GM12878 (cell line): ENCODE measurements at places on chromosomes 11 and 22.

DNA sequence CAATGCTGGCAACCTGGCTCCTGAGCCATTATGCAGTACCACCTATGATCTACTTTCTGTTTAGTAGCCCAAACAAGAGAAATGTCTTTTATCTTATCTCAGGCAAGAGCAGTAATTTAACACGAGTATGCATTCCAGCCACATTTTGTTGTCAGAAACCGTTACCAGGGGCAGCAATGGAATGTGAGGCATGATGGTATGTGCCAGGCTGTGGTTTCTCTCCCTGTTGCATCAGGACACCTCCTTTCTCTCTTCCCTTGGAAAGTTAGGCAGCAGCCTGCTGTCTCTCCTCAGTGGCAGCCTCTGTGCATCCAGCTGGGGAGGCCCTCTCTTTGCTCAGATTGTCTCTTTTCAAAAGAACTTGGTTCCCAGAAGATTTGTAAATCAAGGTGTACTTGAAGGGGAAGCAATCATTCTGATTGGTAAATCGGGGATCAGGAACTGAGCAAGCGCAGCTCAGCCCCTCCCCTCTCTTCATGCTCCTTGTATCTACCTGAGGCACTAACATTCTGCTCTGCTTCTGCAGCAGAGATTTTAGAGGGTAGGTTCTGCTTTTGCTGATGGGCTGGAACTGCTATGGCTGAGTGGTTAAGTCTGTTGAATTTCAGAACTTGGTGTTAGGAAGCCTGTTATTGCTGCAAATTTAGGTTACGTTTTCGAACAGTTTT lies 229.2 kb downstream of the ADAMTS15 start:
- peaks cover 2% of the 10 kb centered on the region; the same call in 1 of the 2 replicates for H3K27me3 ChIP-seq
- no peak for DNase-seq
- no peak overlapping the region for H3K27ac ChIP-seq
- no peaks in the 10 kb centered on the region for H3K36me3 ChIP-seq

GRCh38 chr11:62433904-62434276 lies 15.1 kb downstream of the SCGB1A1 start:
- H3K27me3 ChIP-seq, result no peaks in the 10 kb centered on the region
- no peak overlapping the region for H3K27ac ChIP-seq
- DNase-seq, result no peak

- no peak overlapping the region for H3K27ac ChIP-seq
- H3K36me3 ChIP-seq, result no peaks in the 10 kb centered on the region
- no peak overlapping the region for H3K4me3 ChIP-seq
Observed at GRCh38 chr11:13098616-13099289, 89.6 kb downstream of the RASSF10 start.

- no peak overlapping the region for H3K4me3 ChIP-seq
- DNase-seq, result no peak
- H3K27ac ChIP-seq, result no peak overlapping the region
- no peaks in the 10 kb centered on the region for H3K27me3 ChIP-seq
- H3K4me1 ChIP-seq, result peaks cover 4% of the 10 kb centered on the region; the same call in 1 of the 2 replicates
- H3K36me3 ChIP-seq, result no peaks in the 10 kb centered on the region
Observed at GRCh38 chr11:119167933-119168332, 592 bp upstream of the NLRX1 start.

DNA sequence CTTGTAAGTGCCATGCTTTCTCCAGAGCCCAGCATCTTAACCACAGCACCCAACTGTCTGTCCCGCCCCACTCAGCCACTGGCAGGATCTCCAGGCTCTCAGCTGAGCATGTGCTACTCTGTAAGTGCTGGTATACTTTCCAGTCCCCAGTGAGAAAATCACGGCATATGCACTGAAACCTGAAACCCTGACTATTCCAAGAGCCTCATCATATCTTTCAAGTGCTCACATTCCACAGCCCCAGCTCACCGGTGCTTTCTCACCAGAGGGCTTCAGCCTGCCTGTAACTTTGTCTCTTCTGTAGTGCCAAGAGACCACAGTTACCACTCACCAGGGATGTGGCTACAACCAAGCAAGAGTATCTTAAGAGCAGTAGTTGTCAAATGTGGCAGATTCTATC lies 24.4 kb upstream of the PAMR1 start:
- H3K27me3 ChIP-seq, result no peaks in the 10 kb centered on the region
- no peaks in the 10 kb centered on the region for H3K4me1 ChIP-seq
- no peak overlapping the region for H3K27ac ChIP-seq
- H3K4me3 ChIP-seq, result no peak overlapping the region

- no peaks in the 10 kb centered on the region for H3K36me3 ChIP-seq
- DNase-seq, result no peak
- no peaks in the 10 kb centered on the region for H3K4me1 ChIP-seq
- no peak overlapping the region for H3K27ac ChIP-seq
- H3K4me3 ChIP-seq, result no peak overlapping the region
- H3K27me3 ChIP-seq, result no peaks in the 10 kb centered on the region
Observed at GRCh38 chr11:56819916-56820315, 71.4 kb upstream of the OR9G4 start.

- H3K36me3 ChIP-seq, result peaks cover 14% of the 10 kb centered on the region
- H3K27ac ChIP-seq, result no peak overlapping the region
- no peak for DNase-seq
- no peaks in the 10 kb centered on the region for H3K27me3 ChIP-seq
Observed at GRCh38 chr11:72683782-72684200, 9.6 kb upstream of the PDE2A start.

DNA sequence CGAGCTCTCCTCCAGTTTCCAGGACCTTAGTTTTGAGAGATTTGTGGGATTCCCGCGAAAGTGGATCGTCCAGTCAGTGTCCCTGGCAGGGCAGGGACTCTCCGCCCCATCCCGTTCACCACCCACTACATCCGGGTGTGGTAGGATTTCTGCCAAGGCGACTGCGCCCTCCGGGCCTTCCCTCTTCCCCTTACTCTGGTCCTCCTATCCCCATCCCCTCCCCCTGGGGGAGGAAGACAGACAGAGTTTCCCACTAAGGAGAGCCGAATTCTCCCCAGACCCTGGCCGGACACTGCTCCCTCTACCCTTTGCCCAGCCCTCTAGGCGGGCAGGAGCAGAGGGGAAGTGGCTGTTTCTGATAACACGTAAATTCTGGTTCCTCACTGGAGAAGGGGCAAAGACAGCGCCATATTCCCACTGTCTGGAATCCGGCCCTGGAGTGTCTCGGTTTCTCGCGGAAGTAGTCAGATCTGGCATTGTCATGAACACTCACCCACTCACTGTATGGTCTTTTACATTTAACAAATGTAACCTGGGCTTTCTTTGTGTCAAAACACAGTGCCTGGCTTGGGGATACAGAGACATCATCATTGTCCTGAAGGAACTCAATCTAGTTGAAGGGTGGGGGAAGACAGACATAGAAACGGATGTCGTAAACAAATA lies 1.1 kb upstream of the NECTIN1 start:
- DNase-seq, result no peak
- no peaks in the 10 kb centered on the region for H3K36me3 ChIP-seq
- no peaks in the 10 kb centered on the region for H3K27me3 ChIP-seq
- H3K27ac ChIP-seq, result no peak overlapping the region
- H3K4me3 ChIP-seq, result peak overlapping the region; percentile 86
- peaks cover 24% of the 10 kb centered on the region for H3K4me1 ChIP-seq

DNA sequence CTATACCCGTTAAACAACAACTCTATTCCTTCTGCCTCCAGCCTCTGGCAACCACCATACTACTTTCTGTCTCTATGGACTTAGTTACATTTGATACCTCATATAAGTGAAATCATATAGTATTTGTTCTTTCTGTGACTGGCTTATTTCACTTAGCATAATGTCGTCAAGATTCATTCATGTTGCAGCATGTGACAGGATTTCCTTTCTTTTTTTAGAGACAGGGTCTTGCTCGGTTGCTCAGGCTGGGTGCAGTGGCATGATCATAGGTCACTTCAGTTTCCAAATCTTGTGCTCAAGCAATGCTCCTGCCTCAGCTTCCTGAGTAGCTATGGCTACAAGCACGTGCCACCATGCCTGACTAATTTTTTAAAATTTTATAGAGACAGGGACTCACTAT lies 29.4 kb upstream of the SORL1 start:
- H3K36me3 ChIP-seq, result no peaks in the 10 kb centered on the region
- H3K4me1 ChIP-seq, result peaks cover 53% of the 10 kb centered on the region
- H3K27me3 ChIP-seq, result no peaks in the 10 kb centered on the region
- H3K4me3 ChIP-seq, result no peak overlapping the region
- H3K27ac ChIP-seq, result no peak overlapping the region

DNA sequence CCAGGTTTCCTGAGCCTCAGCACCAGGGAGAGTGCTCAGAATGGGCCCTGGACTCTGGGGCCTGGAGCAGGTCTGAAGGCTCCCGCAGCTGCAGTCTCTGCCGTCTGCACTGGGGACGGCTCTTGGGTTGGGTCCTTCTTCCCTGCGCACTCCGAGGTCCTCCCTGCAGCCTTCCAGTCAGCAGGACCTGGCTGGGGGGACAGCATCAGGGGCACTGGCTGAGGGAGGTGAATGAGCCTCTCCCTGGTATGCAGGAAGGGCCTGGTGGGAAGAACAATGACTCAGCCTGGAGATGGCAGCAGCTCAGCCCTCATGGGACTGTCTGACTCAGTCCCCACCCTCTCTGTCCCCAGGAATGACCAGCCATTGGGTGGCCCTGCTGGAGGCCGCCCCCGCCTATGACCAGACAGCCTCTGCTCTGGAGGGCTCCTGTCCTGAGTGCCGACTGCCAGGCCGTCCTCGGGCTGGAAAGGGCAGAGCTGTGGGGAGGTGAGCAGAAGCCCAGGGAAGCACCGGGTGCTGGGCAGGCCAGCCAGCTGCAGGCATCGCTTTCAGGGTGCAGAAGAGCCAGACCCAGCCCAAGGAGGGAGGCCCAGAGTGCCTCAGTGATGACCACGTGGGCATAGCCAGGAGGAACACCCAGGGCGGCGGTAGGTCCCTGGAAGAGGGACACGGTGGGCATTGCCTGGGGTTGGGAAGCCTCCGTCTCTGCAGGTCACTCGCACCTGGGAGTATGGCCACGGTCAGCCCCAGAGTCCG lies 455.0 kb downstream of the BRD1 start:
- no peak for DNase-seq
- H3K27ac ChIP-seq, result no peak overlapping the region
- H3K27me3 ChIP-seq, result no peaks in the 10 kb centered on the region
- no peaks in the 10 kb centered on the region for H3K4me1 ChIP-seq

DNA sequence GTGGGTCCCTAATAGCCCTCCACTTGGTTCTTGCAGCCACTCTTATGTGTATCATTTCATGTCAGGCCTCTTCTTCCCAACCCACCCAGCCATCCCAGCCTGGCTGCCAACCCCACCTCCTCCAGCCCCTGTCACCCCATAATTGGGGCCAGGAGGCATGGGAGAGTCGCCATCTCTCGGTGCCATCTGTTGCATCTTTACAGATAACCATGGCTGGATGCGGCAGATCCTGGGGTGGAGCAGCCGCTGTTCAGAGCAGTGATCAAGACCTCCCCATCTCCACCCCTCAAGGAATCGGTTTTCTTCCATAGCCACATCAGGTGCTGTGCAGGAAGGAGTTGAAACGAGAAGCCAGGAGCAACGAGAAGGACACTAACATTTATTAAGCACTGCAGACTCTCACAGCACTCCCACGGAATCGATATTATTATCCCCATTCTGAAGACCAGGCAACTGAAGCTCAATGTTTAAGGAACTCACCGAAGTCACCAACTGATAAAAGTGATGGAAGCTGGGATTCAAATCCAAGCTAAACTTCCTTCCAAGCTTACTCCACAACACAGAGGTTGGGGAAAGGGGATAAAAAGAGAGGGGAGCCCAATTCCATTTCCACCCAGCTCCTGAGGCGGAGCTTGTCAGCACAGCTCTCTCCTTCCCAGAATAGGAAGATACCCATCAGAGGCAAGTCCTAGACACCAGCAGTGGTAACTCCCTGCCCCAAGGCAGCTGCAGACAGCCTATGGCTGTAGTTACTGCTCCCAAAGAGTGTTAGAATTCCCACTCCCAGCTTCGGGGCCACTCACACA lies 2.7 kb downstream of the SLC43A1 start:
- DNase-seq, result no peak
- H3K4me3 ChIP-seq, result 0 out of 2 replicates have a peak overlapping the region, but pooled peaks have one; percentile 90
- no peaks in the 10 kb centered on the region for H3K27me3 ChIP-seq
- no peaks in the 10 kb centered on the region for H3K36me3 ChIP-seq

DNA sequence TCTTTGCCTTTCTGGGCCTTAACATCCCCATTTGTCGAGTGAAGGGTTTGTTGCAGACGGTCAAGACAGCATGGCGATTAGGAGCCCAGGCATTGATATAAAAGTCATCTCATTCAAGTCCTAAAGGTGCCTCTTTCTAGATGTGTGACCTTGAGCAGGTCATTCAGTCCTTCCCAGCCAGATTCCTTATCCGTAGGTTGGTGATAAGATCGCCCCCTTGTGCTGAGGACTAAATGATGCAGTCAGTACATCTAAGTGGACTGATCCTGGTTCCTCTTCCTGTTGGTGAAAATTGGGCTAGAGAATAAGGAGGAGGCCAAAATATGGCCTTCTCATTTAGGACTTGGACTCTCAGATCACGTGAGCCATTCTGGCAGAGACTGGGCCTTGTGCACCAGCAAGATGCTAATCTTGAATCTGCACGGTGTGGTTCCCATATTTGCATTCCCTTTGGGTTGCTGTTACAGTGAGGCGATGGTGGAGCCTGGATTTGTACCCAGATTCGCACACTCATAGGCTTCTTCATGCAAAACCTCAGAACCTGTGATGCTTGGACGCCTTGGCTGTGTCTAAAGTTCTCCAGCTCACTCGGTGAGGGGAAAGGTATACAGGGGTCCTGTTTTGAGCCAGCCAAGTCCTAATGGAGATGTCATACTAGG lies 156.8 kb downstream of the MYO18B start:
- H3K36me3 ChIP-seq, result no peaks in the 10 kb centered on the region
- H3K27ac ChIP-seq, result no peak overlapping the region
- H3K4me3 ChIP-seq, result no peak overlapping the region
- no peaks in the 10 kb centered on the region; the same call in 1 of the 2 replicates for H3K27me3 ChIP-seq
- no peak for DNase-seq
- H3K4me1 ChIP-seq, result no peaks in the 10 kb centered on the region

GRCh38 chr11:79400206-79400605 lies 40.6 kb downstream of the TENM4 start:
- no peaks in the 10 kb centered on the region for H3K36me3 ChIP-seq
- no peak overlapping the region for H3K4me3 ChIP-seq
- no peaks in the 10 kb centered on the region for H3K4me1 ChIP-seq

- H3K27me3 ChIP-seq, result no peaks in the 10 kb centered on the region
- no peak overlapping the region for H3K27ac ChIP-seq
- H3K4me3 ChIP-seq, result no peak overlapping the region
- no peak for DNase-seq
Observed at GRCh38 chr11:107777110-107777509, 65.3 kb upstream of the SLN start.

DNA sequence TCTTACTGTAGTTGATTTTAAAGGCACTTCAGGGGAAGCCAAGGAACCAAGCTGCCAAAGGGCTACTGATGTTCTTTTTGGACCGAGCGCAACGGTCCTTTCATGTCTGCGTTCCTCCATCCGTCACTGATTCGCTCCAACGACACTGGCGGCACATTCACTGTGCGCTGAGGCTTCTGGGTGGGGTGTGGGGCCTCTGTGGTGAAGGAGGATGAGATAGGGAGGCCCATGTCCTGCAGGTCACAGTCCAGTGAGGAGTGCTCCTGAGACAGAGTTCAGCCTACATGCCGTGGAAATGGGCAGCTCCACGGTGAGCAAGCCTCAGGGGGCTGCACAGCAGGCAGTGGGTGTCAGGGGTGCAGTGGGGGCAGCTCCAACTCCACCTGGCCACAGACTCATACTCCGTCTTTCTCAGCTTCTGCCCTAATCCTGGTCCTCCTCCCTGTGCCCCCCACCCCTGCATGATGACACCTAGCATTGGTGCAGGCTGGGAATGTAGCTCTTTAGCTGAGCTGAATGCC lies 87.8 kb upstream of the SHANK2 start:
- no peak overlapping the region for H3K4me3 ChIP-seq
- no peaks in the 10 kb centered on the region for H3K4me1 ChIP-seq
- H3K27me3 ChIP-seq, result peaks cover 1% of the 10 kb centered on the region; the same call in 1 of the 2 replicates
- no peaks in the 10 kb centered on the region for H3K36me3 ChIP-seq
